ENCODE measurements at places on chromosomes 4 and X.

DNA sequence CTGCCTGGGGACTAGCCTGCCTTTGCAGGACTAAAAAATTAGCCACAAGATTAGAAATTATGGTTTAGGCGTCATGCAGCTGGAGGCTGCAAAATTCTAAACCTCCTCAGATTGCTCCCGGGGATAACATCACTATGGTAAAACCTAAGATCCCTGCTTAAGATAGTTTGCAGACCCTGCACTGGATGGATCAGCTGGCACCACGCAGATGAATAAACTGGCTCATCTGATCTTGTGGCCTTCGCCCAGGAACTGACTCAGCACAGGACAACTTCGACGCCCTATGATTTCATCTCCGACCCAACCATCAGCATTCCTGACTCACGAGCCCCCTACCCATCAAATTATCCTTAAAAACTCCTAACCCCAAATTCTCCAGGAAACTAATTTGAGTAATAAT, 482.4 kb downstream of the SPRY1 start:
- no peak for DNase-seq

GRCh38 chr4:30716681-30717207, 3.4 kb upstream of the PCDH7 start:
- peak; percentile 51 for DNase-seq

GRCh38 chr4:163967263-163967662, 472.8 kb downstream of the TMA16 start:
- no peak for DNase-seq

GRCh38 chr4:99052902-99053301, 35.7 kb downstream of the ADH5 start:
- DNase-seq, result no peak

- DNase-seq, result no peak
Measured at GRCh38 chr4:128775916-128776315, 33.6 kb upstream of the JADE1 start.

DNA sequence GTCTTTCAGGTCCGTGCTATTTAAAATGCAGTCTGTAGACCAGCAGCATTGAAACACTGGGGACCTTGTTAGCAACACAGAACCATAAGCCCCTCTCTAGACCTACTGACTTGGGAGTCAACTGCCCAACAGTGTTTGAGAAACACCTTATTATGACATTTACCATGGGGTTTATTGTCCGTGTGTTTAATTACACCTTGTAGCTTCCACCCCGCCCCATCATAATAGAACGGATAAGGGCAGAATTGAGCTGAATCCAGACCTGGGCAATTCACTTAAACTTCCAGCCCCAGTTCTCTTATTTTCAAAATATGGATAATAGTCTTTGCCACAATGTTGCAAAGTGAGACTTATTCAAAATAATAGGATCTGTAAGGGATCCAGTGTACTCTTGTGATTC, 30.6 kb upstream of the CLNK start:
- no peak for DNase-seq

- no peak for DNase-seq
Measured at GRCh38 chr4:123484291-123484926, 87.8 kb downstream of the SPRY1 start.

DNA sequence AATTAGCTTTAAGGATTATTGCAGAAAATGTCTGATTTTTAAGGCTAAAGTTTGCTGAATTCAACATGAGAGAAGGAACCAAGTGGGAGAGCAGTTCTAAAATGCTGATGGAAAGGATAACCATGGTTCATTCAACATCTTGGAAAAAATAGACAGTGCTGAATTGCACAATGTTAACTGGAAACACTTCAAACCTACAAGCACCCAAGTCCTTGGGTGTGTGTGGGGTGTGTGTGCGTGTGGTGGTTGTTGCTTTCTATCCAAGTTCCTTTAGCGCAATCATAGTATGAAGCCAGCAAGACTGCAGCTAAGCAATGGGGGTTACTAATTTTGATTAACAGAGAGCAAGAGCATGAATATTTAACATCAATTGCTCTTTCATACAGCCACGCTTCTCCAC, 29.3 kb upstream of the SCOC start:
- DNase-seq, result no peak

DNA sequence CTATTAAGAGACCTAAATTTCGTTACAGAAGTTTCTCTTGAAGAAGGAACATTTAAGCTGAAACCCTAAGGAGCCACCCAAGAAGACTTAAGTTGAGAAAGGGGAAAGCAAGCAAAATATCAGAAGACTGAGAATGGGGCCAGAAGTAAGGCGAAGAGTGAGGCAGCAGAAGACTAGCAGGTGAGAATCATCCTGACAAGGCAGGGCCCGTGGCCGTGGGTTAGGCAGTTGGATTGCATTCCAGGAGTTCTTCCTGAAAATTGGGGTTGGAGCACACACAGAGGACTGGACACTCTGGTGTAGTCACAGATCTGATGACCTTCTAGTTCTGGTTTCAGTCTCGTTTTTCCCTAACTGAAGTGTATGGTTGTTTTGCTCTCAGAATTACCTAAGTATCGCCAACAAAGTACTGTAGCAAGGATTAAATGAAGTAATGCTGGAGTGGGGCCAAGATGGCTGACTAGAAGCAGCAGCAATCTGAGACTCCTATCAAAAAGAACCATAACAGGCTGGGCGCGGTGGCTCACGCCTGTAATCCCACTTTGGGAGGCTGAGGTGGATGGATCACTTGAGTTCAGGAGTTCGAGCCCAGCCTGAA, 94.4 kb upstream of the GUCY1A1 start:
- DNase-seq, result no peak

DNA sequence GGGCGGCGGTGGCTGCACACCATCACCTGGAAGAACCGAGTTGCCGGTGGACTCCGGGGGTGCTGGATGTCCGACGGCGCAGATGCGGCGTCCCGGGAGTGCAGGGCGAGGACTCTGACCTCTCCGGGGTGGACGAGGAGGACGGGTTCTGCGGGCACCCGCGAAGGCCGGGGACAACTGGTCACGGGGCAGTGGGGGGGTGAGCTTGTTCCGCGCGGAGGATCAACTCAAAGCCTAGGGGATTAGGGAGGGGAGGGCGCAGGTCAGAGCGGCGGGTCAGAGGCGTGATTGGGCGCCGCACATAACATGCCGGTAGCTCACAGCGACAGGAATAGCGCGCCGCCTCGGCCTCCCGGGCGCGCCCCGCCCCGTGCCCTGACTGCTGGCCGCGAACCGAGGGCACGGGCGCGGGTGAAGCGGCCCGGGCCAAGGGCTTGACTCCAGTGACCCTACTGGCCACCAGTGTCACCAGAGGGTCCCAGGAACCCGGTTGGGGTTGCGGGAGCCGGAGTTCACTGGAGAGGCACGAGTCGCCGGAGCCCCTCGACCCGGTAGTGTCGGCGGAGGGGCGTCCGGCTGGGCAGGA, at the start of gene KLHL34:
KLHL34 (minus strand) TSS at position 179 of the 586 bp plus-strand sequence. CDS start 542 bp downstream, outside the sequence.
- no peak for DNase-seq

- DNase-seq, result no peak
Measured at GRCh38 chr4:89674876-89675459, 162.0 kb downstream of the SNCA start.

- DNase-seq, result no peak
Measured at GRCh38 chrX:95645738-95646137, 1038.9 kb upstream of the DIAPH2 start.

DNA sequence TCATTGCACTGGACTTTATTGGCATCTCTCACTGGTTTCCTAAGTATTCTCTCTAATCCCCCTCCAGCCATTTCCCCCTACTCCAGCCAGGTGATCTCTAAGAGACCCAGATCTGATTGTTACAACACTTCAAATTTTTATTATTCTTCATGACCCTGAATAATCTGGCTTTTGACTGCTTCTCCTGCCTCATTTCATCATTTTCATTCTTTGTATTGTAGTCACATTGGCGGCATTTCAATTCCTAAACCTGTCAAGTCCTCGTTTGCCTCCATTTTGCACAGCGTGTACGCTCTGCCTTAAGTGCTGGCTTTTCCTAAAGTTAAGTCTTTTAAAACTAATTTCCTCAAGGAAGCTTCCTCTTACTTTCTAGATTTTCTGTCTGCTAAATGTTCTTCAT, 31.6 kb downstream of the UBE2K start:
- peak; percentile 46 for DNase-seq

DNA sequence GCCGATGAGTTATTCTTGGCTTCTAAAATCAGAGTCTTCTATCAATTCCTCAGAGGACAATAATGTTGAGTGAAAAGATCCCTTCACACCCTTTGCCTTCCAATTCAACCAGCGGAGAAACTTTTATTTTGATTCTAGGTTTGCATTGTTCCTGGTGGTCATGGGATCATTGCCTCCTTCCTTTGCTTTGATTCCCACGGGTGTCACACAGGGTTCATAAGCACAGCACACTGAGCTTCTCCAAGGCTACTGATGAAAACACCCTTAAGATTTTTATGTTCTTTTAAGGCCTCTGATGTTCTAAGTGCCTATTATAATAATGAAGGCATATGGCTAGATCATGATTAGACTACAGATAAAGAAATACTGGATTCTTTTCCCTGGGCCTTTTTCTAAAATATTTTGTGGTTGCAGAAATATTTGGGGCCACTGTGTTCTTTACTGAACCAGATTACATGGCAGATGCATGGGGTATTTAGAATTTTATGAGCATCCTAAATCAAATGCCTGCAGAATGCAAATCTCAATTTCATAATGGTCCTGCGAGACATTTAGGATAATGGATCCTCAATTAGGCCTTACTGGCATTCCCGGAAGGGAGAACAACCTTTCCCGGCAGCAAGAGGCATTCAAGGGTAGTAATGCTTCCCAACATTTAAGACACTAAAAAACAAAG, 43.9 kb upstream of the FGFBP2 start:
- no peak for DNase-seq

- no peak for DNase-seq
Measured at GRCh38 chr4:113607998-113608397, 153.5 kb downstream of the CAMK2D start.

DNA sequence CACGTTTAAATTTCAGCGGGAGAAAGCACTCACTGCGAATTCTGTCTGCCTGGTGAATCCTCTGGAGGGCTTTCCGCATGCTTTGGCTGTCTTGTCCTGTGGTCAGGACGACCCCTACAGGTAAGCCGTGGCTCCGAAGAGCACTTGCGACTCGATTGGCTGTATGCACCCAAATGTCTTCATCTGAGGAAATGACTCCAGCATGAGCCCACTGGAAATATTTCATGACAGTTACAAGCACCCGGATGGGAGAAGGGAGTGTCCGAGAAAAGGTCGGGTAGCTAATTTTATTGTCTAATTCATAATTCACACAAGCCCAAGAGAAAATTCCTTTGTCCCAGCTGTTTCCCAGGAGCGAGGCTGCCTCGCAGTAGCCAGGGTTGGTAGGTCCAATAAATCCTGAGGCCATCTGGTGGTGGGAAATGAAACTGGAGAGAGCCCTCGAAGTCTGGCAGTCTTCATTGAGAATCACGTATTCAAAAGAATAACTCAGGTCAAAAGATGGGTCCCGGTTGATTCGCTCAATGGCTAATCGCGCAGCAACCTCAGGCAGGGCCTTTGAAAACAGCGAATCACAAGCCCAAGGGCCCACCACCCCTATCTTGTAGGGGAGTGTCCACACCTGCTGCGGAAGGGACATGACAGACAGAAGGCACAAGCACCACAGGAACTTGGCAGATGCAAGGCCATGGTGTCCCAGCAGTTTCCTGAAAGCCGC, 6.6 kb downstream of the GUCY2F start:
- DNase-seq, result peak; percentile 55

- no peak for DNase-seq
Measured at GRCh38 chr4:109429545-109429944, 4.1 kb upstream of the SEC24B start.

DNA sequence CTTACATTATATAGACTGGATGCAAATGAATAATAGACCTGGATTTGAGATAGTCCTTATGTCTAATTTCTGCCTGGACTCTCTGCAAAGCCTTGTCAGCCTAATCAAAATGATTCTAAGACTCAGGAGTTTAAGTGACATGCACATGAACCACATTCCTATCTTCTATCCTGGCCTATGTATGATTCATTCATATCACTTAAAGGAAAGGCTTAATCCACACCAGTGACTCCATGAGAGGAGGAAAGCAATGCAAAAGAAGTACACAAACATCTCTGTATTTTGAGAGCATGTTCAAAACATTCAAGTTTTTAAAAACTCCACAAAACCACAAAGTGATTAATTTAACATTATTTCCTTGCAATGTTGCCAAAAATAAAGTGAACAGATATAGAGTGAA, 14.6 kb downstream of the AMOT start:
- peak; percentile 43 for DNase-seq

DNA sequence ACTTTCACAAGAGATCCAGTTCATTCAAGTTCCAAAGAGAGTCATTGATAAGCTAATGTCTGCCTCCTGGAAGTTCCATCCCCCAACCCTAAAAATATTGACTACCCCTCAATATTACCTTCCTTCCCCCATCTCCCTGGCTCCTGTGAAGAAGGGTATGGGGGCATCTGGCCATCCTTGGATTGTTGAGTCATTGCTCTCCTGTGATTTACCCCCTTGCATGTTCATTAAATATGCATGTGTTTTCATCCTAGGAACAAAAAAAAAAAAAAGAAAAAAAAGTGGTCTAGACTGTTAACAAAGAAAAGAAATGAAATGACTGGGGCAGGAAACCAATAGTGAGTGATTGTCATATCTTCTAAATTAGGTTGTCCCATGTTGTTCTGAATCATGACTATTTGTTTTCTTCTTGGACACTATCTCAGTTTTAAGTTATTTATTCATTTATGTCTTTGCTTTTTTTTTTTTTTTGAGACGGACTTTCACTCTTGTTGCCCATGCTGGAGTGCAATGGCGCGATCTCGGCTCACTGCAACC, 51.9 kb upstream of the HUWE1 start:
- no peak for DNase-seq

- DNase-seq, result peak; percentile 64
Measured at GRCh38 chr4:176189891-176190795, 5.2 kb downstream of the SPATA4 start.

- DNase-seq, result no peak
Measured at GRCh38 chr4:186593587-186593973, 38.2 kb upstream of the MTNR1A start.

DNA sequence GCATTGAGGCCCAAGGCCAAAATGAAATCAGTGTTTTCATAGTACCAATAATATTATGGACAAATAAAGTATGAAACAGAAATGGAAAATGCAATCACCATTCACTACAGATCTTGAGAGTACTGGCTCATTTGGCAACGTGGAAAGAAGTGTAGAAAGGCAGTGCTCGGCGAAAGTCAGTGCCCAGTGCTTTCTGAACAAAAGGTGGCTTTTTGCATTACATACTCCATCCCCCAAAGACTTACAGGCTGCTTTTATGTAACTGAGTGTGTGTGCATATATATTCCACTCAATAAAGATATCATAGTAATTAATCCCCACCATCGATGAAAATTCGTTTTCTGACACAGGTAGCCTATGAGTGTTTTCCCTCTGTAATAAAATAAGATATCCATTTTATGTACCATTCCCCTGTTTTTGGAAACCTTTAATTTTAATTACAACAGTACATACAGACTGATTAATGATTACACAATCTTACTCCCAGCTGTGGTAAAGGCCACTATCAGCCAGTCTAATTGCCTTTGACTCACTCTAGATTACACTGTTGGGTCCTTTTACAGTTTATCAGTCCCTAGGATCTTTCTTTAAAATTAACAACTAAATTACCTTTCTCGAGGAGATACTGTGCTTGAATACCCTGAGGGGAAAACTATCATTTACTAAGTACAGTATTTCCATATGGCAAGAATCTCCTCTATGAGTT, 65.9 kb downstream of the MAD2L1 start:
- no peak for DNase-seq
